ENCODE measurements at places on chromosomes 1 and 21.

DNA sequence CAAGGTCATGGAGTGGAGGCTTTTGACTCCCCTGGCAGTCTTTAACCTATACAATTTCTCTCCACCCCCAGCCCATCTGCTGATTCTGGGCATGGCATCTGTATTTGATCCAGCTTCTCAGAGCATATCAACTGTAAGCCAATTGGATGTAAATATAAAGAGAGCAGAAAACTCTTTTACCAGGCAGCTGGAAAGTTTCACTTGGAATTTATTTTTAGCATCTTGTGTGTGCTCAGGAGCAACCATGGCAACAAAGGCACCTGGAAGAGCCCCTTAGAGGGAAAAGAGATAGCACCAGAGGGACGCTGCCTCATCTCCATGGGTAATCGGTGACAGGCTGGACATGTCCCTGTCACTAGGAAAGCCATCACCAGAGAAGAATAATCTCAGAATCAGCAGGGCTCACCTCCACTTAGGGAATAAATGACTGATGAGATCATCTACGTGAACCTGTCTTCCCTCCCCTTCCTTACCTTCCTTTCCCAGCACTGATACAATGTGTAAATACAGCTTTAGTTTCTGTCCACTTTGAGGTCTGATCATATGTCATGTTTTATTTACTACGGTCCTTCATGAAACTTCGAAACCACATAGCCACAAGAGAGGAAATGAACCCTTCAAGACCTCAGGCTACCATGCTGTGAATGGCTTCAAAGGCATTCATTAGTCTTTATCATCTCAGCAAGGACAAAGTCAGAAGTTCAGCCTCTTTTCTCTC is 25.3 kb upstream of the SIPA1L2 start:
- no peak for DNase-seq

GRCh38 chr1:42146626-42147320 is 6.4 kb upstream of the GUCA2B start:
- peak; percentile 27 for DNase-seq

DNA sequence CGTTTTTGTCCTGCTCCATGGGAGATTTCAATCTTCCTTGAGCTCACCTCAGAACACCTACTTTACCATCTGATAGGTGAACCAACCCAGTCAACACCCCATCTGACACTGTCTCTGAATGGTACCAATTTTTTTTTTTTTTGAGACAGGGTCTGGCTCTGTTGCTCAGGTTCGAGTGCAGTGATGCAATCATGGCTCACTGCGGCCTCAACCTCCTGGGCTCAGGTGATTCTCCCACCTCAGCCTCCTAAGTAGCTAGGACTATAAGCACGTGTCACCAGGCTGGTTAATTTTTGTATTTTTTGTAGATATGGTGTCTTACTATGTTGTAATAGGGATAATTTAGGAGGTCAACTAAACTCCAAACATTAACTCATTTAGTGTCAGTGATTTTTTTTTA is 36.3 kb downstream of the SPRTN start:
- DNase-seq = no peak

GRCh38 chr1:248373761-248374160 is 1.8 kb upstream of the OR2T6 start:
- no peak for DNase-seq

DNA sequence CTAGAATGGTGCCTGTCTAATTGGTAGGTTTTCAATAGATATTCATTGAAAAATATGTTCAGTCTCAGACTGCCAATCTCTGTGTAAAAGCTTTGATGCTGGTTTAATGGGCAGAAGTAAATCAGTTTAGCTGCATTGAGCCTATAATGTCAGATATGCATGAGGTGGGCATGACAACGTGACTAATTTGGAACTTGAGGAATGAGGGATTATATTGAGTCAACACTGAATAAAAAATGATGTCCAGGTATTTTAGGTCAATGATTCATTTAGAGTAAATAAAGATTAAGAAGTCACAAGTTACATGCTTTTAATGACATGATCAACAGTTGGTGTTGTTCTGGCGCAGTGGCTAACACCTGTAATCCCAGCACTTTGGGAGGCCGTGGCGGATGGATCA is 3.0 kb downstream of the WDR3 start:
- no peak for DNase-seq

- no peak for DNase-seq
Measured at GRCh38 chr1:243287652-243288051, 31.8 kb downstream of the SDCCAG8 start.

GRCh38 chr1:89298461-89298860 is 25.8 kb upstream of the GBP5 start:
- no peak for DNase-seq

- no peak for DNase-seq
Measured at GRCh38 chr1:168535536-168535935, 8.3 kb downstream of the XCL2 start.

DNA sequence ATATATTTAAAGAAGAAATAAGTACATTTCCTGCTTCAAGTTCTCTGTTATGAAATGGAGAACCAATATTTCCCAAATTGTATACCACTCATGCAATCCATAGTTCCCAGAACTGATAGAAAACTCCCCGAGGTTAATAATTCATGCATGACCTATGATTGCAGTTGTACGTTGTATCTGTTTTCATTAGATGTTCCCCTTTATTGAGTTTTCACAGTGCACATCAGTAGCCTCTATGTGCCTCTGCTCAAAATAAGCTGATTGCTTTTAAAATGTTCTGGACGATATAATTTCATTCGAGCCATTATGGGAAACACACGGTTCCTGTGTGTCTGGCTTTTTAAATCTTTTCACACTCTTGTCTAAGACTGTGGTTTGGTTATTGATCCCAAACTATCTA is 253.1 kb upstream of the KIAA0040 start:
- DNase-seq = no peak

DNA sequence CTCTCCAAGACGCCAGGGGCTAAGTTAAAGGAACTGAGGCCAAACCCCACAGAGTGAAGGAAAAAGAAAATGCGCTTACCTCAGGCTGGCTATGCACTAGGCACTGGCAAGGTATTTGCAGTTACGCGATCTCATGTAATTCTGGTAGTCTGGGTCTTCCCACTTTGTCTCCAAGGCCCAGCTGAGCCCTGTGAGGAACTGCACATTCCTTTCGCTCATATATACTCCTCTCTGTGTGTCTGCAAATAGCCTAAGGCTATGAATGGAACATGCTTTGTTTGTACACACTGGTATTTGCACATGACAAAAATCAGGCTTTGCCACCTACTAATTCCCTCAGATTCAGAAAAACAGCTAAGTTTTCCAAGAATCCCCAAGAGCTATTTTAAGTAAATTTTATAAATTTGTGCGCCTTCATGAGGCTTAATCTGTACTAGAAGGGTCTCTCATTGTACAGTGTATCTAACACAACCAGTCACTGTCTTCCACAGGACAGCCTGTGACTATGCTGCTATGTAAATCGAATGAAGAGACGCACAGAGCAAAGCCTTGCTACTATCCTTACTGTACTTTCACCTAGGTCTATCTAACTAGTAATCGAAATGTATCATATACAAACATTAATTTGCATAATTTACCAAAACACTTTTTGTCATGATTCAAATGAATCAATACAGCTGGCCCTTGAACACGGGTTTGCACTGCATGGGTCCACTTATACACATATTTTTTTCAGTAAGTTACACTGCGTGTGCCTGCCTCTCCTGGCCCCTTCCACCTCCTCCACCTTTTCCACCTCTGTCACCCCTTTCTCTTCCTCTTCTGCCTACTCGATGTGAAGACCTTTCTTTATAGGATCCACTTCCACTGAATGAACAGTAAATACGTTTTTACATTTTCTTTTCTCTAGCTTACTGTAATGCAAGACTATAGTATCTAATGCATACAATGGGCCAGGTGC is 87.0 kb downstream of the SIPA1L2 start:
- DNase-seq = no peak

DNA sequence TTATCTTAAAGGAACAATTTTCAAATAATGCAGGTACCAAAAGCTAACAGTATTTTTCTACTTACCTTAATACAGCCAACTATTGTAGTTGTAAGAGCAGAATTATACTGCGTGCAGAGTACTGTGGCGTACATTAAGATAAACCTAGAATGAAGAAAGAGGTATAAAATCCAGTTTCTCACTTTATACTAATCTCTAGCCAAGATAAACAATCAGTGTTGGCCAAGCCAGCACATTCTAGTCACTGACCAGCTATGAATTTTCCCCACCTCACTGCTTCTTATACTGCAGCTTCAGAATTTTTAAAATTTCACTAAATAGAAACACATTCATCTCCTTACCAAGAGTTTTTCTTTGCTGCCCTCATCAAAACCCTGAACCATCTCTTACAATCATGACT is 33.6 kb downstream of the SLC35D1 start:
- no peak for DNase-seq

DNA sequence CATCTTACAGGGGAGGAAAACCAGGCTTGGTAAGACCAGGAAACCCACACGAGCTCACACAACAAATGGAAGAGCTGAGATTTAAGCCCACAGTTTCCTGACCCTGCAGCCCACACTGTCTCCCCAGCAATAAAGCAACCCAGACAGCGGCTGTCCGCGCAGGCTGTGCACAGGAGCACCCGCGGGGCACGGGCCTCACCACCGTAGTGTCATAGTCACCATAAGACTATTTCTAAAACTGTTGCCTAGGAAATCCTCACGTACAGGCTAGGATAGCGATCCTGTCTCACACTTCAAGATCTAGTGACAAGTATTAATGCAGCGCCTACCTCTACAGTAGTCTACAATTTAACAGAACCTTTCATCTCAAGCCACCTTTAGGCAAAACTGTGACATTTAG is 54.0 kb upstream of the SYT6 start:
- no peak for DNase-seq

GRCh38 chr1:166273618-166274017 is 106.8 kb upstream of the FAM78B start:
- no peak for DNase-seq

GRCh38 chr1:172936088-172936645 is 114.6 kb downstream of the TNFSF18 start:
- DNase-seq = no peak

DNA sequence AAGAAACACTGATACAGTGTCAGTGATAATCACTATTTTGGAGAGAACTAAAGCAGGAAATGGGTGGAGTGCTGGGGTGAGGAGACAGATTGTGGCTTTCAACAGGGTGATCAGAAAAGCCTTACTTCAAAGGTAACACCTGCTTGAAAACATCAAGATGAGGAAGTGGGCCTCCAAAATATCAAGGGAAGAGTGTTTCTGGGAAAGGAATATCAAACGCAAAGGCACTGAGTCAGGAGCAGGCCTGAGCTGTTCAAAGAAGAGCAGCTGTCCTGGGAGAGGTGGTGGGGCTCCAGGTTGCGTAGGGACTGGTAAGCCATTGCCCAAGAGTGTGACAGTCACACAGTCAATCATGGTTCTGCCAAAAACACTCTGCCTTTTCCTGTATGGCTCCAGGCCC is 47.1 kb upstream of the ATP1A1 start:
- DNase-seq = no peak

DNA sequence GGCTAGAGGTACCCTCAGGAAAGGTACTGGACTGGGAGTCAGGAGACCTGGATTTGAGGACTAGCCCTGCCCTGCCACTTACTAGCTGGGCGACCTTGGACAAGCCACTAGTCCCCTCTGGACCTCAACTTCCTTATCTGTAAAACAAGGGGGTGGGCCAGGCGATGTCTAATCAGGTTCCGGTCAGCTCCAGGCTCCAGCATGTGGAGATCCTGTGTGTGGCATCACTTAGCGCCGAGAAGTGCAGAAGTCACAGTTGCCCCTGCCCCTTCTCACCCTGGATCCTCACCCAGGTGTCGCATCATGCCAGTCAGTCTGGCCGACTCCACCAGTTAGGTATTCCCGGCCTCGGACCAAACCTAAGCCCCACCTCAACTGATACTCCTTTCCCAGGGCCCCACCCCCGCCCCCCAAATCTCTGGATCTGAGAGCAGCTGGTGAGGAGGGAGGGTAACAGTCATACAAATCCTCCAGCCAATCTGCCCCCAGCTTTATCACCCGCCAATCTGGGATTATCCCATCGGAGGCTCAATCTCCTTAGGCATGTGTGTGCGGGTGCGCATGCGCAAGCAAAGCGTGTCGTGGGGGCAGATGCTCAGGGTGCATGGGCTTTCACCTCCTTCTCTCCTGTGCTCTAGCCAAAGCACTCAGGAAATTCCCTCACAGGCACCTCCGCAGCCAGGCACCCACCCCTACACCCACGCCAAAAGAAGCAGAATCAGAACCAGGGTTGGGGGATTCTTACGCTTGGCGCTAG is 5.4 kb downstream of the CELF3 start:
- no peak for DNase-seq

DNA sequence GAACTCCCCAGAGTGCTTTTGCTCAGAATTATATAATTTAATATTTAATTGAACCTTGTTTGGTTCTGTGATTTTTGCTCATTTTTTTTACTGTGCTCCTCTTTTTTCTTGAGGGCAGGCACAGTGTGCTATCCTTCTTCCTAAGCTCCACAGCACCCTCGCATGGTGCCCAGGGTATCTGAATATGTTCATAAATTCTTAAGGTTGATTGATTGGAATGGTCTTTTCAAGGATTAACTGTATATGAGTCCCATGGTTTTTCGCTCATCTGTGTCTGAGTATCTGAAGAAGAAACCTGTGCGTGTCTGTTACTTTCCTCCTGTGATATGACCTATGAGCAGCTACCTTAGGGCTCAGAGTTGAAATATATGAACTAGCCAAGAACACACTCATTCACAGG is 393.7 kb downstream of the HLX start:
- DNase-seq = no peak

DNA sequence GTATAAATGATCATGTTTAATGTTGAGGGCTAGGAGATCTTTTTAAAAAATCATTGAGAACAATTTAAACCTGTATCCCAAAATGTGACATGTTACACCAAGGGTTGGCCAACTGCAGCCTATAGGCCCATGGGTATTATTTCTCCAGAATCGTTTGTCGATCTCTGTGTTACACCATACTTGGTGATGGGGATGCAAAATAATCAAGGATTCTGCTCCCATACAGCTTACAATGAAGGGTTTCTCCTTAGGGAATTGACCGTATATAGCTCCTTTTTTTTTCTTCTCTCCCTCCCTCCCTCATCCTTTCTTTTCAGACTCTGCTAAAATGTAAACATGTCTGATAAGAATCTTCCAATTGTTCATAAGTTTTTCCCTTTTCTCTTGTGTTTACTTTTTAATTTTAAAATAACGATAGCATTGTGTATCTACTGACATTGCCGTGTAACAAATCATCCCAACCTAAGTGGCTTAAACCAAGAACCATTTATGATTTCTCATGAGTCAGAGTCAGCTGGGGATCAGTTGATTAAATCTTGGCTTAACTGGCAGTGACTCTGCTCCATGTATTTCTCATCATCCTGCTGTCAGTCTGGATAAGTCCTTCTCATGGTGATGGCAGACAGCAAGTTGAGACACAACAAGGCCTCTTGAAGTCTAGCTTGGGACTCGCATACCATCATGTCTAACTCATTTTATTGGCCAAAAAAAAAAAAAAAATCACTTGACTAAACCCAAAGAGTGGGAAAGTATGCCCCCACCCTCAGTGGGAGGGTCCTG is 48.0 kb downstream of the MARK1 start:
- DNase-seq = no peak

GRCh38 chr1:41573785-41574713 is 89.6 kb upstream of the EDN2 start:
- DNase-seq = peak; percentile 56

- no peak for DNase-seq
Measured at GRCh38 chr1:20367116-20367585, 76.5 kb downstream of the VWA5B1 start.
